ENCODE measurements at places on chromosomes 11 and 22.

DNA sequence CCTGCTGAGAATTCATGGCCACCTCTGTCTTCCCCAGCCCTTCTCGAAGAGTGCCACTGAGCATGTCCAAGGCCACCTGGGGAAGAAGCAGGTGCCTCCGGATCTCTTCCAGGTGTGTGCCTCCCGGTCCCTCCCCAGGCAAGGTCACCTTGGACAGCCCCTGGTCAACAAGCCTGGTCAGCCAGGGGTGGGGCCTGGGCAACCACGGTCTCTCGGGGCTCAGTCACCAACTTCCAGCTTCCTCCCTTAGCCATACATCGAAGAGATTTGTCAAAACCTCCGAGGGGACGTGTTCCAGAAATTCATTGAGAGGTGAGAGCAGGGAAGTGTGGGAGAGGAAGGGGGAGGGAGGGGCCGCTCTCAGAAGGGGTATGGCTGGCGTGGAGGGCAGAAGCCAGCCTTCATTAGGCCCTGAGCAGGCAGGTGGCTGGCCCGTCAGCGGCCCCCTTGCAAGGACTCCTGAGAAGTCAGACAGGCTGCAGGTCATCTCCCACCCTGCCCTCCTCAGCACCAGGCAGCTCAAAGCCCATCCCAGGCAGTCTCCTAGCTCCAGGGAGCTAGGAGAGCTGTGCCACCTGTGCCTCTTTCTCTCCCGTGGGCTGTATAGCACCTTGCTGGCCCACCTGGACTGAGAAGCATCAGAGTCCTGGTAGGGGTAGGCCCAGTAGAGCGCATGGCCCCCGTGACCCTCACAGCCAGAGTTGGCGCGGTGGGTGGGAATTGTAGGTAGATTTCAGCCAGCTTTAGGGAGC is 9.3 kb upstream of the ANKRD13D start:
- no peak for DNase-seq

DNA sequence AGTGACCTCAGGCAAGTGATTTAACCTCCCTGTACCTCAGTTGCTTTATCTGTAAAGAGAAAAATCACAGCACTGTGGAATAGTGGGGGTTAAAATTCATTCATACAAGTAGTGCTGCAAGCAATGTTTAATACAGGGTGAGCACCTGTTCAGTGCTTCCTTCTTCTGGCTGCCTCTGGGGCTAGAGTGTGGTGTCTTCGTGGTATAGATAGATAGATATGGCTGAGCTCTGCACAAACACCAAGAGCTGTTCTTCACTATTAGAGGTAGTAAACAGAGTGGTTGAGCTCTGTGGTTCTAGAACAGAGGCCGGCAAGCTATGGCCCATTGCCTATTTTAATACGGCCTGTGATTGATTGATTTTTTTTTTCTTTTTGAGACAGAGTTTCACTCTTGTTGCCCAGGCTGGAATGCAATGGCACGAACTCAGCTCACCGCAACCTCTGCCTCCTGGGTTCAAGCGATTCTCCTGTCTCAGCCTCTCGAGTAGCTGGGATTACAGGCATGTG is 32.9 kb downstream of the LIMK2 start:
- DNase-seq, result no peak

GRCh38 chr11:92822410-92822809 is 147.0 kb upstream of the MTNR1B start:
- no peak for DNase-seq

- peak; percentile 11 for DNase-seq
These were observed 690 bp downstream of the CSNK1E start for GRCh38 chr22:38316364-38317121.

DNA sequence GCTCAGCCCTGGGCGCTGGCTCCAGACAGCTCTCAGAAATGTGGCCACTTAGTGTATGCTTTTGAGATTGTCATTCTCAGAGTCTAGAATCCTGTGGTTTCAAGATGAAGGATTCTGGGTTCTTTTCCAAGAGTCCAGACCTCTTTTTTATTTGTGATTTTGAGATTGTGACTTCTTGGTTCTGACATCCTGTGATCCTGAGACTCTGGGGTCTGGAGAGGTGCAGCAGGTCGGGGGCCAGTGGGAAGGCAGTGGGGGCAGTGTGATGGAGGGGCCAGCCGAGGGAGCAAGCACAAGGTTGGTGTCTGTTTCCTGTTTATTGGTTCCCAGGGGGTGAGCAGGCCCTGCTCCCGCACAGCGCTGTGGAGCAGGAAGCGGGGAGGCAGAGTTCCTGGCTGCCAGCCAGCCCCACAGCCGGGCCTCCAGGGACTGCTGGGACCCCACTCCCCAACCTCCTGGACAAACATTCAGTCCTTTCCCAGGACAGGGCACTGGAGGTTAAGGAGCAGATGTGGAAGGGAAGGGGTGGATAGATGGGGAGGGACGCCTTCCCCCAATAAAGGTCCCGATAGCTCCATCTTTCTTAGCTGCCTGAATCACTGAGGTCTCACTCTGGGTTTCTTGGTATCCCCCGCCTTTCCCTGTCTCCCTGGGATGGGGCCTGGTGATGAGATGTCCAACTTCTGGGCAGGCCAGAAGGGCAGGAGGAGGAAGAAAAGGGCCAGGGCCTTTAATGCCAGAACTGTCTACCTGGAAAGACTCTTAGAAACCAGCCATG is 13.7 kb downstream of the ARHGEF17 start:
- no peak for DNase-seq

DNA sequence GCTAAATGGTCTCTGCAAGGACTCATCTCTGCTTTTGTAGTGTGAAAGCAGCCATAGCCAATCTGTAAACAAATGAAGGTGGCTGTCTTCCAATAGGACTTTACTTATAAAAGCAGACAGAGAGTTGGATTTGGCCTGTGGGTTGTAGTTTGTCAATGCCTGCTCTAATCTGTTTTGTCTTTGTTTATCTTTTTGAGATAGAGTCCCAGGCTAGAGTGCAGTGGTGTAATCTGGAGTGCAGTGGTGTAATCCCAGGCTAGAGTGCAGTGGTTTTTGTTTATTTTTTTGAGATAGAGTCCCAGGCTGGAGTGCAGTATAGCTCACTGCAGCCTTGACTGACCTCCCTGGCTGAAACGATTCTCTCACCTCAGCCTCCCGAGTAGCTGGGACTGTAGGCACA is 8.6 kb downstream of the PPP6R3 start:
- no peak for DNase-seq

DNA sequence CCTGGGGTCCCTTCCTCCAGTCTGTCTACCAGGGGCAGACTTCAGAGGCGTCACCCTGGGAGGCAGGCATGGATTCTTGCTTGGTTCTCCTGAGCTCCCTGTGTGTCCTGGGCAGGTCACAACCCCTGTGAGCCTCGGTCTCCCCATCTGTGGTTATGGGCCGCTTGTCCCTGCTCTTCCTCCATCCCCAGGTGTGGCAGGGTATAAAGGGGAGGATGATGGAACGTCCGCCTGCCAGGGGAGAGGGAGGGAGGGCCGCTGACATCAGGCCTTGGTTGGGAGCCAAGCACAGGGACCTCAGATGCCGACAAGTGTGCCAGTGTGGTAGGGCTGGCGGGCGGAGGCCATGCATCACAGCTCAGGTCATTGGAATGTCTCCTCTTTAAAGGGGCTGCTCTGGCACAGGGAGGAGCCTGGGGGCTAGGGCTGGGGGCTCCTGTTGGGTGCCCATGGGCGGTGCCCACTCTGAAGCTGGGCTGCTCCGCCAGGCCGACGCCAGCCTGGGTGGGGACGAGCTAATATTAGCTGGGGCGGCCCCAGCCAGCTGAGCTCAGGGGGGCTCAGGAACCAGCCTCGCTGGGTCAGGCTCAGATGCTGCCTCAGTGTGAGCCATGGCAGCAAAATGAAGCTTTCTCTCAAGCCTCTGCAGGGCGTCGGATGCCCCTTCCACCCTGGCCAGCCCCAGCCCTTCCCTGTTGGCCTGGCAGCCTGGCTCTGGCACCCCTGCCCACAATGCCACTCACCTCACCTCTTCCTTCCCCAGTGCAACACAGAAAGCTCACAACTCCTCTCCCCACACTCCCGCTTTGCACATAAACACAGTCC is 12.8 kb downstream of the KCNC1 start:
- no peak for DNase-seq

- no peak for DNase-seq
These were observed 286.7 kb upstream of the CCDC90B start for GRCh38 chr11:83572581-83573496.

DNA sequence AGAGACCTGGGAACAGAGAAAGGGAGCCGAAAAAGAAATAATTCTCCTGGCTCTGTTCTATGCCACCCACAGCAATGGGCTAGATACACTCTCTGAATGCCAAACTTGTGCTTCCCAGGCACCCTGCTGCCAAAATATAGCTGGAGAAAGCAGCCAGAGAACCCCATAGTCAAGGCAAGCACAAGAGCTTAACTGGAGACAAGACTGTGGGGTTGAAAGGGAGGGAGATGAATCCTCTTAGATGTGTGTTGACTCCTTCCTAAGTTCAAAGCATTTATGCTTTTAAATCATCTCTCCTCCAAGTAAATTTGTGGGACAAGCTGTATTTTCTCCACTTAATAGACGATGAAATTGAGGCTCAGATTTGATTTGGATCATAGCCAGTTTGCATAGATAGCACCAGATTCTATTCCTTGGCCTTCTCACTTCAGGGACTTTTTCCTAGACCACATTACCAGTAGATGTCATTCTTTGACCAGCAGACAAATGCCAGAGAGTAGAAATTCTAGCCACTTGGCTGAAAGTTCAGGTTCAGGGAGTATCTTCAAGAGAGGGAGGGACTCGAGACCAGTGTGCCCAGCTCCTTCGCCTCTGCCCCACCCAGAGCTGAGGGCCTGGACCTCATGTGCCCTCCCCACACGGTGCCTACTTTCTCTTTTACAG is 16.5 kb upstream of the ETS1 start:
- DNase-seq, result no peak

- DNase-seq, result no peak
These were observed 564.3 kb downstream of the MN1 start for GRCh38 chr22:27237080-27237741.

DNA sequence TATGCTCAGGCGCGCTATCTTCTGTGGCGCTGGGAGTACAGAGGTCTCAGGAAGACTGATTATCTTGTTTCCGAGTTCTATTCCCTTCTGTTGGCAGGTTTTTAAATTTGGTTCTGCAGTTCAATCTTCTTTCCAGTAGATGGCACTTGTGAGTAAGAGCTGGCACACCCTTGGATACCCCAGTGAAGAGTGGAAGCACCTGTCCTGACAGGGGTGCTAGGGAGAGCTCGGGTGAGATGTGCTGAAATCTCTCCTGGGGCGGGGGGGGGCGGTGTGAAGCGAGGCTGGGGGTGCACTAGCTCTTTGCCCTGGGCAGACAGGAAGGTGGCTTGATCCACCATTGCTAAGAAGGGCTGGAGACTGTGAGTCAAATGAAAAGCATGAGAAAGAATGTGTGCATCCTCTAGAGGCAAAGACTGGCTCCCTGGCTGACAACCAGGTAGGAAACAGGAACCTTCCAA is 679.9 kb upstream of the CCDC179 start:
- no peak for DNase-seq

GRCh38 chr11:65327021-65327420 is 6.6 kb upstream of the DPF2 start:
- DNase-seq, result no peak

GRCh38 chr11:35197292-35197691 is 58.3 kb downstream of the CD44 start:
- no peak for DNase-seq

DNA sequence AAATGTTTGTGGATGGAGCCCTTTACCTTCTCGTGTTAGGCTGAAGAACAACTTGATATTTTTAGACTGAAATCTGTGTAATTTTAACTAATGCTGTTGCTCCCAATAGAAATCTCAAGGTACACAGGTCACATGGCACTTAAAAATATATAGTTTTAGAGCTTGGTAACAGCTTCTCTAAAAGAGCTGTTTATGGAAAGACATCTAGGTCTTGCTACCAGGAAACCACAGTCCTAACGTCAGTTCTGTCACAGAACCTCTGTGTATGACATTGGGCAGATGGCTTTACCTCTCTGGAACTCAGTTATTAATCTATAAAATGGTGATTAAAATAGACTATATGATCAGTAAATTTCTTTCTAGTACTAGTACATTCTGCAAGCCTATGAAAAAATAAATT is 35.4 kb downstream of the PAK1 start:
- no peak for DNase-seq

- DNase-seq, result no peak
These were observed 139.0 kb upstream of the NAV2 start for GRCh38 chr11:19573666-19574065.

DNA sequence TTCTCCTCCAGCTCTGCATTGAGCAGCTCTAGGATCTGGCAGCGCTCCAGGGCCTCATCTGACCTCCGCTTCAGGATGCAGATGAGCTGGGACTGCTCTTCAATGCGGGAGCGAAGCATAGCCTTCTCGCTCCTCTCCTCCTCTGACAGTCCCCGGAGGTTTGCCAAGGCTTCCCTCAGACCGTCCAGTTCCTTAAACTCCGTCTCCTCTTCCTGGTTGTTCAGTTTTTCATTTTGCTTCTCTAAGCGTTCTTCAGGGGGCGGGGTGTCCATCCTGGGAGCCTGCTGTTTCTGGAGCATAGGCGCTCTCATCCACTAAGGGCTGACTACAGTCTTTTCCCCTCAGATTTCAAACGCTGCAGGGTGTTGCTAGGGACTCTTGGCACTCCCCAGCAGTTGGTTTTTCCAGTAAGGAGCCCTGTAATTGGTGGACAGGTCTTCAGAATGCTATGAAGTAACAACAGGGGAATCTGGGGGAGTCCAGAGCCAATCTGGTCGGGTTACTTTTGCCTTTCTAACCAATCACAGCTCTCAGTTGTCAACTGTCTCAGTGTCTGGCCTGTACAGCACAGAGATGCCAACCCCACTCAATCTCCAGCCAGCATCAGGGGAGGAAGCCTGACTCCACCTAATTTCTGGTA is at the start of gene CCDC89:
CCDC89 (minus strand) TSS at position 376 of the 640 bp plus-strand sequence; CDS start at position 311, 65 bp downstream.
- DNase-seq, result no peak

Data from activated CD4-positive, CD25-positive, alpha-beta regulatory T cell treated with anti-CD3 and anti-CD28 coated beads, Interleukin-2, amount 50 U/mL, for 16 hours (primary cell).